ENCODE measurements at places on chromosomes 1 and 21.

GRCh38 chr21:44475266-44475845 lies 20.0 kb downstream of the LRRC3 start:
- no peak for DNase-seq

DNA sequence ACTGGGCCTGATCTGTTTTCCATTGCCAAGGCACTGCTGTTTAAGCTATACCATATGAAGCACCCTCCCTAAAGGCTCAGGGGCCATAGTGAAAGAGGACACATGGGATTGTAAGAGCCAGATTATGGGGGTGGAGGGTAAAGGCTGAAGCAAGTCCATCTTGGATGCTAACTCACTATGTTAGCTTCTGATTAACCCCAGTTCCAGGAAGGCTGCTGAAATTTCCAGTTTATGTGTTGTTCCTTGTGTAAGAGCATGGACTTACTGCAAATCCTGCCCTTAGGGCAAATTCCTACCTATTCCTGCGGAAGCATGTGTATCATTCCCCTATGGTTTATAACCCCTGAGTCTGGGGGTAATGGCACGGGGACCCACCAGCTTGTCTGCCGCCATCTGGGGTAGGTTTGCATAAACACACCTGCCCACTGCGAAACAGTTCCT lies 91.8 kb upstream of the SERBP1 start:
- DNase-seq, result no peak

- no peak for DNase-seq
Measured at GRCh38 chr1:77282187-77282865, 507 bp downstream of the AK5 start.

GRCh38 chr1:20552728-20553445 lies 514 bp downstream of the FAM43B start:
- no peak for DNase-seq

GRCh38 chr1:108560189-108560873 lies 431 bp downstream of the EEIG2 start:
- DNase-seq, result no peak

- no peak for DNase-seq
Measured at GRCh38 chr21:35044770-35045541, 4.1 kb downstream of the RUNX1 start.

- DNase-seq, result no peak
Measured at GRCh38 chr1:3074800-3075199, 5.8 kb downstream of the PRDM16 start.

DNA sequence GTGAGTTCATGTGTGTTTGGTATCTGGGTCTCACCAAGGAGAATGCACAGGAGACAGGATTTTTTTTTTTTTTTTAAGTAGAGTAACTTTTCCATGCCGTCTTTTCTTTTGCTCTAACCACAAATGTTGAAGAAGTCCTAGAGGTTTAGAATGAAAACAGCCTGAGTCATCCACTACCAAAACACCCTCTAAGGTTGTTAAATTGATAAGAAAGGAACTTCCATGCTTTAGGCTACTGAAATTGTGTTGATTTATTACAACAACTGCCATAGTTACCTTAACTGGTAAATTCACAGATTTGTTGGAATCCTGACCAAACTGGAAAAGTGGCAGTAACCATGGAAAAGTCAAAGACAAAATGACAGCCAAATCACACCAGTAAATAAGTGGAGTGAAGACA lies 375.6 kb downstream of the AMY1C start:
- no peak for DNase-seq

DNA sequence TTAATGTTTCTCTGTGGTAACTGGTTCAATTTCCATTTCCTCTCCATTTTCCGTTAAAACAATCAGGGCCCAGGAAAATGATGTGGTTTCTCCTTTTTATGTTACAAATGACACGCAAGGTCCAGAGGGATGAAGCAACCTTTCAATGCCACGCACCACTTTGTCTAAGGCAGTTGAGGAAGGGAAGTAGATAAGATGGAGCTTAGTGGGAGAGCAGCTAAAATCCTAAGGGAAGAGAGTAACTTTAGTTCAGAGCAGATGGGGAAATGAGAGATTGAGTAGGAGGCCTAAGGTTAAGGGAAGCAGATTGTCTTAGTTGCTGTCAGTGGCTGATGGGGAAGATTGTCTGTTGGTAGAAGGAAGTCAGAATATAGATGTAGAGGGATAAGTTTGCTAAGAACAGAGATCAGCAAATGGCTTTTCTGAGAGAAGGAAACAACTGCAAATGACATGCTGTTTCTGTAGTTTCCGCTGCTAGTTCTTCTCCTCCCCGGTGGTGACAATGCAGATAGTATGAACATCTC lies 660 bp downstream of the CD1C start:
- no peak for DNase-seq

DNA sequence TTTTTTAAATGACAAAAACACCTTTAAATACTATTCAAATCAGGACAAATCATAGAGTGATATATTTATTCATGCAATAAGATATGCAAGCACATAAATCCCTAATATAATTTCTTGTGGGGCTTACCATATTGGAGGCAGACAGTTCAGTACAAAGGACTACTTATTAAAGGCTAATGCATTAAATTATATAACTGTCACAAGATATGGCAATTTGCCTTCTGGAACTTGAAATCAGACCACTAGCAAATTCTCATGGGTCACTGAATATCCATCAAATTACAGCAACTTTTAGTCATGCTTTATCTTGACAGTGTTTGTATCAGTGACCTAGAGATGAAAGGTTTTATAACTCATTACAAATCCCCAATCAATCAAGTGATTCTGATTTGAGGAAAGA lies 54.1 kb upstream of the NCAM2 start:
- DNase-seq, result no peak

DNA sequence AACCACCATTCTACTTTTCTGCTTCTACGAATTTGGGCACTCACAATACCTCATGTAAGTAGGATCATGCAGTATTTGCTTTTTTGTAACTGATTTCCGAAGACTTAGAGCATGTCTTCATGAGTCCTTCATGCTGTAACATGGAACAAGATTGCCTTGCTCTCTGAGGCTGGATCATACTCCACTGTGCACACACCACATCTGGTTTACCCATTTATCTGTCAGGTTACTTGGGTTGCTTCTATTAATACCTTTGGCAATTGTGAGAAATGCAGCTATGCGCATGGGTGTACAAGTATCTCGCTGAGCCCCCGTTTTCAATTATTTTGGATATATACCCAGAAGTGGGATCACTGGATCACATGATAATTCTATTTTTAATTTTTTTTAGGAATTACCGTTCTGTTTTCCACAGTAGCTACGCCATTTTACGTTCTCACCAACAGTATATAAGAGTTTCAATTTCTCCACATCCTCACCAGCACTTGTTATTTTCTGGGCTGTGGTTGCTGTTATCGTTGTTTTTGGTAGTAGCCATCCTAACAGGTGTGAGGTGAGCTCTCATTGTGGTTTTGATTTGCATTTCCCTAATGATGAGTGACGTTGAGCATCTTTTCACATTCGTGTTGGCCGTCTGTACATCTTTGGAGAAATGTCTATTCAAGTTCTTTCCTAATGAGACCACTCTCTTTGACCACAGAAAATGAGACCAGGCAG lies 10.7 kb upstream of the SLC2A5 start:
- no peak for DNase-seq

- DNase-seq, result no peak
Measured at GRCh38 chr1:145887631-145888030, 2.0 kb upstream of the ANKRD35 start.

DNA sequence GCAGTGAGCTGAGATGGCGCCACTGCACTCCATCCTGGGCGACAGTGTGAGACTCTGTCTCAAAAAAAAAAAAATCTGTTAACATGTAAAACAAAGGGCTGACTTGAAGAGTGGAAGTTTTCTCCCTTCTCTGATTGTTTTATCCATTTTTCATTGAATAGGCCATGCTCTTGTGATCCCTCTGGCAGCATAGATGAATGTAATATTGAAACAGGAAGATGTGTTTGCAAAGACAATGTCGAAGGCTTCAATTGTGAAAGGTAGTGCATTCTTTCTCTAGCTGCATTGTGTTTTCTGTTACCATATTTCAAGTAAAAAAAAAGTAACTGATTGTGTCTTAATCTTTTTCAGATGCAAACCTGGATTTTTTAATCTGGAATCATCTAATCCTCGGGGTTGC lies 69.6 kb upstream of the LAMC2 start:
- no peak for DNase-seq

- DNase-seq, result no peak
Measured at GRCh38 chr1:30192969-30193630, 530.3 kb downstream of the MATN1 start.

GRCh38 chr1:246364415-246364941 lies 142.6 kb downstream of the SMYD3 start:
- DNase-seq, result no peak

DNA sequence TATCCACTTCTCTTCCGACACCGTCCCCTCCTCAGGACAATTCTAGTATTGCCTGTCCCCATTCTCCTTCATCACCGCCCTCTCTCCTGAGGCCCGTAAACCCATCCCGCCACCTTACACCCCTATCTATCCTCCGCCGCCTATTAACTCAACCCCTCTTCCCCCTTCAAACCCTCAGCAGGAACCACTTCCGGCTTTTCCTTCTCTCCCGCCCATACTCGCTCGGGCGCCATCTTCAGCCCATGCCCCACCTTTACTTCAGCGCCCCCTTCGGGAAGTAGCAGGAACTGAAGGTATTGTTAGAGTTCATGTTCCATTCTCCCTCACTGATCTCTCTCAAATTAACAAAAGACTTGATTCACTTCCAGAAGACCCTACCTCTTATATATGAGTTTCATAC lies 31.6 kb downstream of the VN1R5 start:
- DNase-seq, result no peak

DNA sequence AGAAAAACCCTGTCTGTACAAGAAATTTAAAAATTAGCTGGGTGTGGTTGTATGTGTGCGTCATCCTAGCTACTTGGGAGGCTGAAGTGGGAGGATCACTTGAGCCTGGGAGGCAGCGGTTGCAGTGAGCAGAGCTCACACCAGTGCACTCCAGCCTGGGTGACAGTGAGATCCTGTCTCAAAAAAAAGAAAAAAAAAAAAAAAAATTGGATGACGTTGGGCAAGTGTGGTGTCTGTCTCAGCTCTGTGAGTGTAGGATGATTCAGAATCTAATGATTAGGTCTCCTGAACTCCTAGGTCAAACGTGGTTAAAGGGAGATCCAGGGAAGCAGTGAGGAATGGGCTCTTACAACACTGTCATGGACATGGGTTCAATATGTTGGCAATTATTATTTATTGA lies 435.9 kb downstream of the KIF26B start:
- DNase-seq, result no peak

GRCh38 chr1:60920561-60920960 lies 161.8 kb upstream of the NFIA start:
- no peak for DNase-seq

- DNase-seq, result no peak
Measured at GRCh38 chr1:25737130-25737529, 62.9 kb upstream of the SELENON start.

GRCh38 chr1:205983925-205984725 lies 19.1 kb downstream of the RAB7B start:
- peak; percentile 39 for DNase-seq

- DNase-seq, result no peak
Measured at GRCh38 chr1:28592321-28593071, 431 bp downstream of the RAB42 start.

DNA sequence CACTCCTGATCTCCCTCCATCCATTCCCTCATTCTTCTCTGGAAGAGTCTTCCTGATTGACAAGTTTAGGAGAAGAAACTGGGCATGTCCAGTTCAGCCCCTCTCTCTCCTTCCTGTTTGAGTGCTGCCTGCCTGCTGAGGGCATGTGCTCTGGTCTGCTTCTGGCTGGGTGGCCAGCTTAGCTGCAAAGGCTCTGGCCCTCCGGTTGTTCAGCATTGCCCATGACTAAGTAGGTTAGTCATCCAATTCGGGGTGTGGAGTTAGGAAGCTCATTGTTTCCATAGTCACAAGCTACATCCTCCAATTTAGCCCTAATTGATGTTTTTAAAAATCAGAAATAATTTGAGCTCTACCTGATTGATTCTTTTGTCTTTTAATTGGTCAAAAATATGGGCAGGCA lies 25.6 kb upstream of the PLA2G2E start:
- peak; percentile 13 for DNase-seq

GRCh38 chr1:234915924-234916675 lies 212.5 kb downstream of the TOMM20 start:
- DNase-seq, result no peak

DNA sequence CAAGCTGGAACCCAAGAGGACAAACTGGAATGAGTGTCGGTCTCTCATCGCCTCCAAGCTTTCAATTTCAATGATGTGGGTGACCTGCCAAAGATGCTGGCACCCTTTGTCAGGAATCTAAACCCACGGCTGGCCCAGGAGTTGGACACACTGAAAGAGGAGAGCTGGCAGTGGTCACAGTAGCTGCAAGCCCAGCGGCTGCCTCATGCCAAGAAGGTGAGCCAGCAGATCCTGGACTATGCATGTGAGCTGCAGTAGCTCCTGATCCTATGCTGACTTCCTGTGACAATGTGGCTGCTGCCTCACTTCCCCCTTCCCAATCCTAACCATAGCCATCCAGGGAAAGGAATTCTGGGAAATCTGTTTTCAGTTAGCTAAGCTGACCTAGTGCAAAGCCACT lies 117.0 kb upstream of the VAV3 start:
- no peak for DNase-seq

- no peak for DNase-seq
Measured at GRCh38 chr1:225846331-225847310, 35.6 kb downstream of the TMEM63A start.

- no peak for DNase-seq
Measured at GRCh38 chr1:21539933-21540332, 30.7 kb downstream of the ALPL start.

DNA sequence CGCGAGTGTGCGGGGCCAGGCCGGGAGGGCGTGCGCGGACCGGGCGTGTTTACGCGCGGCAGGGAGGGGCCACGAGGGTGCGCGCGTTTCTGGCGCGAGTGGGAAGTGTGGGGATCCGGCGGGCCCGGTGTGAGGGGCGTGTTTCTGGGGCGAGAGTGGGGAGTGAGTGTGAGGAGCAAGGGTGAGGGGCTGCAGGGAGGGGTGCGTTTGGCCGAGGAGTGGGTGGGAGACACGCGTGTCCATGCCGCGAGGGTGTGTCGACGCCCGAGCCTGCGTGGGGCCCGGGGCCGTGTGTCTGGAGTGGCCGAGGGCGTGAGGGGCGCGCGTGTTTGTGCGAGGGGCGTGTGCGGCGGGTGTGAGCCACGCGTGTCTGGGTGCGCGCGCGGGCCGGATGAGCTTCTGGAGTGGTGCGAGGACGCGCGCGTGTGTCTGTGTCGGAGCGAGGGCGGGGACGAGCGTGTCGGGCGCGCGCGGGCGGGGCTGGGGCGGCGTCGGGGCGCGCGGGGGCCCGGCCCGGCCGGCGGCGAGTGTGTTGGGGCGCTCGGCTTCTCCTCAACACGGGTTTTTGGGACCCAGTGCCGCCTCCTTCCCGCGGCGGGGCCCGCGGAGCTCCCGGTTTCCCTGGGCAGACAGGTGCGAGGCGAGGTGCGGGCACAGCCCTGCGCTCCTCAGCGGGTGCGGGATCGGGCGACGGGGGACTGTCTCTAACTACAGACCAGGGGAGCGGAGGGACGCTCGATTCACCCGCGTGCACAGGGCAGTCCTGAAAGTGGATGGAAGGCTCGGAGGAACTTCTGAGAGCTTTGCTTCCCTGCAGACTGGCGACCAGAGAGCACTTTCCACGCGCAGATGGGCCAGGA lies 65.8 kb upstream of the VAMP3 start:
- no peak for DNase-seq

GRCh38 chr1:86227026-86227425 lies 70.5 kb upstream of the COL24A1 start:
- no peak for DNase-seq

GRCh38 chr1:152009691-152010090 lies 16.0 kb upstream of the S100A10 start:
- no peak for DNase-seq
